ENCODE measurements at places on chromosomes 12 and 14.
A peak's percentile ranks its signal among the peaks of the same experiment; 100 is the strongest.

DNA sequence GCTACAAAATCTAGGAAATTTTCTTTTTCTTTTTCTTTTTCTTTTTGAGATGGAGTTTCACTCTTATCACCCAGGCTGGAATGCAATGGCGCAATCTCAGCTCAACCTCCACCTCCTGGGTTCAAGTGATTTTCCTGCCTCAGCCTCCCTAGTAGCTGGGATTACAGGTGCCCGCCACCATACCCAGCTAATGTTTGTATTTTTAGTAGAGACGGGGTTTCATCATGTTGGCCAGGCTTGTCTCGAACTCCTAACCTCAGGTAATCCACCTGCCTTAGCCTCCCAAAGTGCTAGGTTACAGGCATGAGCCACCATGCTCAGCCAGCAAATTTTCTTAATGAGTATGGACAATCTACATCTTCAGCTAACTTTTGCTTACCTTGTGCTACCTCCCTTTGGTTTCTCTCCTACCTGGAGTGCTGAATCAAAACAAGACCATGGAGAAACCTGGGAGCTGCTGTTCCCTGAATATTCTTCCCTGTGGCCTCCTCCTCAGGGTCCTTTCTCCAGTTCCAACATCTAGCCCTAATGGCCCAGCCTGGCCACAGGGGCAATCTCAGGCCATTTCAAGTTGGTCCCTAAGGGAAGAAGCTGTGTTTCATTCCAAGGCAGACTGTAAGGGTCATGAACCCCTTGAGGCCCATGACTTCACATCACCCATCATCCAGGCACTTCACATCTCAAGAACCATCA, 74.6 kb upstream of the EGLN3 start:
- DNase-seq = no peak

- no peak for DNase-seq
Observed at GRCh38 chr14:90419200-90419599, 22.4 kb downstream of the CALM1 start.

DNA sequence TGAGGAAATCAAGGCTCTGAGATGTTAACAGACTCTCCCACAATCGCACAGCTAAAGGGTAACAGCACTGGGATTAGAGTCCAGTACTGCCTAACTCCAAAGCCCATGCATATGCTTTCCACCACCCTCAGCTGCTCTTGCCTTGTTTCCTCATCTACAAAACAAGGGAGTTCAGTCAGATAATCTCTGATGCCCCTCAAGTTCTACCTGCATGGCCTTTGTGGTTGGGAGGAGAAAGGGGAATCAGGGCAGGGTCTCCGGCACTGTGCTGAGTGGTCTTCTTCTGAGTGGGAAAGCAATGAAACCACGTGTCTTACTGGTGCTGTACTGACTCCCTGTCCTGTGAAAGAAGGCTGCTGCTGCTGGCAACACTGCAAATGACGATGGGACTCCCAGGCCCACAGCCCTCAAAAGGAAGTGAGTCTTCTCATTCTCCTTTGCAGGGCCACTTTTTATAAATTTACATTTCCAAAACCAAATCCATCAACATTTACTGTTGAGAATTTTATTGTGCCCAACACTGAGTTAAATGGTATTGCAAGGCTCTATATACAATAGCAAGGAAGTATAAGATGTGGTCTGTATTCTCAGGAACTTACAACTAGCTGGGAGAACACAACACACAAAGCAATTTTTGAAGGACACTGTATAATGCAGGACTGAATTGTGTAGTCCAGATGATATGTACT, 19.7 kb upstream of the DUSP16 start:
- no peak for DNase-seq

DNA sequence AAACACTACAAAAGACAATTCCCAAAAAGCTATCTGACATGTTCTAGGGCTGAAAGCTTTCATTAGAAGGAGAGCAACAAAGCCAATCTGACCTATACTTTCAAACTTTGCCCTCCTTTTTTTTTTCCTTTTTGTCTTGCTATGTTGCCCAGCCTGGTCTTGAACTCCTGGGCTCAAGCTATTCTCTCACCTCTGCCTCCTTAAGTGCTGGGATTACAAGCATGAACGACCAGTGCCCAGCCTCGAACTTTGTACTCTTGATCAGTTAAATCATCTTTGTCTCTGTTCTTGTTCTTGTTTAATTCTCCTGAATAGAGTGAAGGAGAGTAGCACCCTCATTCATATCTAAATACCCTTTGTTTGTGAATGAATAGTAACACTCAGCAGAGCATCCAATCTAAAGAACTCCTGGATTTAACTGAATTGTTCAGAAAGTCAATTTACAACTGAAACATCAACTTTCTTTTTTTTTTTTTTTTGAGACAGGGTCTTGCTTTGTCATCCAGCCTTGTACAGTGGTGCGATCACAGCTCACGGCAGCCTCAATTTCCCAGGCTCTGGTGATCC, 22.1 kb downstream of the ERP29 start:
- no peak for DNase-seq

GRCh38 chr12:84911271-84912197, 1.1 kb downstream of the SLC6A15 start:
- no peak for DNase-seq

DNA sequence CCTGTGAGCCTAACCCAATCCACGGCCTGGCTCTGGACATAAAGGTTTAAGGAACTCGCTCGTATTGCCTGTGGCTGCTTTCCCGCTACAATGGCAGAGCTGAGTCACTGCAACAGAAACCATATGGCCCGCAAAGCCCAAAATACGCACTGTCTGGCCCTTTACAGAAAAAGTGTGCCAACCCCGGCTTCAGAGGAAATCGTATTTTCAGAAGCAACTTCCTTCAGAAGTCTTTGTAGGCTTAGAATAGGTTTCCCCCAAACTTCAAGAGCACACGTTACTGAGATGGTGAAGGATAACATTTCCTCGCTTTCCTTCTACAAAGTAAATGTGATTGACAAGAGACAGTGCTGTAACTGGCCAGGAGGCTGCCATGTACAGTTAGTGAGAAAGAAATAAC, 34.8 kb upstream of the TESC start:
- DNase-seq = peak; percentile 56

- no peak for DNase-seq
Observed at GRCh38 chr14:46322730-46323403, 328.7 kb downstream of the RPL10L start.

DNA sequence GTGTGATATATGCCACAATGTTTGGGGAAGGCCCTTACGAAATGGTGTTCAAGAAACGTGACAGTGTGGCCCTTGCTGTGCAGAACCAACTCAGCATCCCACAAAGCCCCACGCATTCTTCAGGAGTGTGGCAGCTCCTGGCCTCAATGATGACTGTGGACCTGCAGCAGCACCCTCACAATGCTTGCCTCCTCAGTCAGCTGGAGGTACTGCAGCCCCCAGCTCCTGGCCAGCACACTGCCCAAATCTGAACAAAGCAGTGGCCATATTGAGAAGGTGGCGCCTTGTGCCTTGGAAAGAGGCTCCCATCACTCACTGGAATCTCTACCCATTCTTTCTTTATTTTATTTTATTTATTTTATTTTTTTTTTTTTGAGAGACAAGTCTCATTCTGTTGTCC, 10.4 kb downstream of the POLE2 start:
- DNase-seq = no peak

DNA sequence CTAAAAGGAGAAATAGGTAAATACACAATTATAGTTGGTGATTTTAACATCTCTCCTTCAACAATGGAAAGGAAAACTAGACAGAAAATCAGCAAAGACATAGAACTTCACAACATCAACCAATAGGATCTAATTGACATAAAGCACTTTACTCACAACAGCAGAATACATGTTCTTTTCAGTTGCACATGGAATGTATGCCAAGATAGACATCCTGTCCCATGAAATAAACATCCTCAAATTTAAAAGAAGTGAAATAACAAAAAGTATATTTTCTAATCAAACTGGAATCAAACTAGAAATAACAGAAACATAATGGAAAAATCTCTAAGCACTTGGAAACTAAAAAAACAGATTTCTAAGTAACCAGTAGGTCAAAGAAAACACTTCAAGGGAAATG, 296.2 kb upstream of the RGS6 start:
- DNase-seq = no peak

- DNase-seq = no peak
Observed at GRCh38 chr12:72448089-72448488, 175.9 kb downstream of the TRHDE start.

DNA sequence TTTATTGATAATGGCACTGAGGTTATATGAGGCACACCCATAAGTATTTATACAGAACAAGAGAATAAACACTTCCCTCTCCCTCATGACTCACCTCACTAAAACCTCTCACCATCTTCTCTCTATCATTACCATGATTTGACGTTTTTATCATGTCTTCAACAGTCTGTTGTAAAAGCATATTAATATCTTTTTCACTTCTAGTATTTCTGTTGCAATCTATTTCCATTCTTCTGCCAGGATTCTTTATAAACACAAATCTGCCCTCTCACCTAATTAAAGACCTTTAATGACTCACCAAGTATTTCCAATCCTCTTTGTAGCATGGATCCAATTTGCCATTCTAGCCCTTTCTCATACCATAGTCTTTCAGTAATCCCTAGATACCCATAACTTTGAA, 527.7 kb downstream of the SLC16A7 start:
- DNase-seq = no peak

DNA sequence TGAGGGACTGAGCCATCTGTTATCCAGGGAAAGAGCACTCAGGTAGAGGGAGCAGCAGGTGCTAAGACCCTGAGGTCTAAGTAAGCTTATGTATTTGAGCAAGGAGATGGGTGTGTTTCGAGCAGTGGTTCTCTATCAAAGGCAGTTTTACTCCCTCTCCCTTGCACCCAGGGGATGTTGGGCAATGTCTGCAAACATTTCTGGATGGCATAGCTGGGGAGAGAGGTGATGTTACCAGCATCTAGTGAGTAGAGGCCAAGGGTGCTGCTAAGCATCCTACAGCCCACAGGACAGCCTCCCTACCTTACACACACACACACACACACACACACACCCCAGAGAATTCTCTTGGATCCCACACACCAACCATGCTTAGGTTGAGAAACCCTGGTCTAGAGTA, 221.0 kb upstream of the PWP1 start:
- DNase-seq = no peak

DNA sequence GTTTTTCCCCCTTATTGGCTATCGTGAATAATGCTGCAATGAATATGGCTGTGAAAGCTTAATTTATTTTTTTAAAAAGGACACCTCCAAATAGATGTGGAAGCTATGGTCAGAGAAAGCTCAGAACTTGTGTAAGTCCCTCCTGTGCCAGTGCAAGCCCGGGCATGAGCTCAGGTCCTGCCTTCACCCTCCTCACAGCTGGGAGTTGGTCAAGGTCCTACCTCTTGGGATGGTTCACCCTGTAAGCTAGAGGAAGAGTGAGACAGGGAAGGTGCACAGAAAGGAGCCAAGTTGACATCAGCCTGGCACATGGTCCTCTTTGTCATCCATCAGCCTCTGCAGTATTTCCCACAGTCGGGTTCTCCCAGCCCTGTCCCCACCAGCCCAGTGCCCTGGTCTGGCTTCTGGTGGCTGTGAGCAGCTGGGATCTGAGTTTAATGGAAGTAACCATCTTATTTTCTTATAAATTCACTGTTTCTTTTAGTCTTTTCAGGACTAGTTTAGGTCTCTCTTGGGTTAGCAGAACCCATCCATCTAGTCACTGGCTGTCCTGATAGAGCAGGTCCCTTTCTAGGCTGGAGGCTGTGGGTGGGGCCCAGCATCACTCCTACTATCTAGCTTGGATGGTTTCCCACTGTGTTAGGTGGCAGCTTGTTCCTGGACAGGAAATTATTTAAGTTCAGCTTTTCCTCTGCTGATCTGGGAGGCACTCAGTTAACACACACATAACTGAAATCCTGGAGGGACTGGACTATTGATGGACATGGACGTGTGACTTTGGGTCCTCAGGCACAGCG, 11.8 kb upstream of the PLEKHG3 start:
- DNase-seq = no peak

DNA sequence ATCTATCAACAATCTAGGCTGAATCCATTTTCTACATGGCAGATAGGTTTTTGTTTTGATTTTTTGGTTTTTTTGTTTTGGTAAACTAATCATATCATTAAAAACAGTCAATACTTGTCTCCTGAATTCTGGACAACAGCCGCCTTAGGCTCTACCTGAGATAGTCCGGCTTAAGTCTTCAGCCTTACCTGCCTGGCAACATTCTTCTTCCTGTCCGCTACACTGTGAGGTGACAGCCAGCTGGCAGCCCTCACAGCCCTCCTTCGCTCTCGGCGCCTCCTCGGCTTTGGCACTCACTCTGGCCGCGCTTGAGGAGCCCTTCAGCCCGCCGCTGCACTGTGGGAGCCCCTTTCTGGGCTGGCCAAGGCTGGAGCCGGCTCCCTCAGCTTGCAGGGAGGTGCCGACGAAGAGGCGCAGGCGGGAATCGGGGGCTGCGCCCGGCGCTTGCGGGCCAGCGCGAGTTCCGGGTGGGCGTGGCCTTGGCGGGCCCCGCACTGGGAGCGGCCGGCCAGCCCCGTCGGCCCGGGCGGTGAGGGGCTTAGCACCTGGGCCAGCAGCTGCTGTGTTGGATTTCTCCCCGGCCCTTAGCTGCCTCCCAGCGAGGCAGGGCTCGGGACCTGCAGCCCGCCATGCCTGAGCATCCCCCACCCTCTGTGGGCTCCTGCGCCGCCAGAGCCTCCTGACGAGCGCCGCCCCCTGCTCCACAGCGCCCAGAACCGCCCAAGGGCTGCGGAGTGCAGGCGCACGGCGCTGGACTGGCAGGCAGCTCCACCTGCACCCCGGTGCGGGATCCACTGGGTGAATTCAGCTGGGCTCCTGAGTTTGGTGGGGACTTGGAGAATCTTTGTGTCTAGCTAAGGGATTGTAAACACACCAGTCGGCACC, 49.0 kb downstream of the MDGA2 start:
- DNase-seq = no peak

GRCh38 chr12:70052931-70053497, 190.2 kb upstream of the CNOT2 start:
- peak; percentile 68 for DNase-seq

GRCh38 chr12:10557766-10558165, 52.1 kb downstream of the EIF2S3B start:
- no peak for DNase-seq

- DNase-seq = no peak
Observed at GRCh38 chr12:114238808-114239207, 167.1 kb downstream of the TBX5 start.

GRCh38 chr12:28234444-28234843, 44.2 kb downstream of the CCDC91 start:
- no peak for DNase-seq

DNA sequence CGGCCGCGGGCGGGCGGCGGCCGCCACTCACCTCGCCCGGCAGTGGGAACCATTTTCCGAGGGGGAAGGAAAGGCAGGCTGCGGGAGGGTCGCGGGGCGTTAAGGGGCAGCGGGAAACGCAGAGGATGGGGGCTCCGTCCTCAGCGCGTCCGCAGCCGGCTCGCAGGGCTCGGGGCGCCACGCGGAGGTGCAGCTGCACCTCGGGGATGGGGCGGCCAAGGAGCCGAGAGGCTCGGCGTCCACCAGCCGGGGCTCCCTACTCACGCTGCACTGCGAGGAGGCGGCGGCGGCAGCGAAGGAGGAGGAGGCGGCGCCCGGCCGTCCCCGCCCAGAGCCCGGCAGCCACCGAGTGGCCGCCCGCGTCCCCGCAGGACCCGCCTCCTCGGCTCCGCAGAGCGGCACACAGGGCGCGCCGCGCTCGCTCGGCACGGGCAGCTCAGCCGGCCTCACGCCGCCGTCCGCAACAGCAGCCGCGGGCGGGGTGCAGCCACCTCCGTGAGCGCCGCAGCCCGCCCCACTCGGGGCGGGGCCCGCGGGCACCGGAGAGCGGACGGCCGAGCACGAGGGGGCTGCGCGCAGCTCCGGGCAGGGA, at the start of gene ATP2B1:
ATP2B1 (minus strand) TSS at position 274 of the 592 bp plus-strand sequence. CDS start 52,952 bp downstream, outside the sequence.
- DNase-seq = peak; percentile 83
